ENCODE measurements at places on chromosomes 5 and 9.

GRCh38 chr5:147400126-147400809 is 109.6 kb downstream of the DPYSL3 start:
- DNase-seq: no peak

DNA sequence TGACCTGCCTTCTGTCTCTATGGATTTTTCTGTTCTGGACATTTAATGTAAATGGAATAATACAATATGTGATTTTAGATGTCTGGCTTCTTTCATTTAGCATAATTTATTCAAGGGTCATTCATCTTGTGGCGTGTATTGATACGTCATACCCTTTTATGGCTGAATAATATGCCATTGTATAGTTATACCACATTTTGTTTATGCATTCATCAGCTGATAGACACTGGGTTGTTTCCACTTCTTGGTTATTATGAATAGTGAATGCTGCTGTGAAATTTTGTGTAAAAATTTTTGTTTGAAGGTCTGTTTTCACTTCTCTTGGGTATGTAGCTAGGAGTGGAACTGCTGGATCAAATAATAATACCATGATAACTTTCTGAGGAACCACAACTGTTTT is 298.9 kb downstream of the CCDC171 start:
- no peak for DNase-seq

- DNase-seq: no peak
These were observed 54.0 kb upstream of the OLFM1 start for GRCh38 chr9:135033487-135033886.

DNA sequence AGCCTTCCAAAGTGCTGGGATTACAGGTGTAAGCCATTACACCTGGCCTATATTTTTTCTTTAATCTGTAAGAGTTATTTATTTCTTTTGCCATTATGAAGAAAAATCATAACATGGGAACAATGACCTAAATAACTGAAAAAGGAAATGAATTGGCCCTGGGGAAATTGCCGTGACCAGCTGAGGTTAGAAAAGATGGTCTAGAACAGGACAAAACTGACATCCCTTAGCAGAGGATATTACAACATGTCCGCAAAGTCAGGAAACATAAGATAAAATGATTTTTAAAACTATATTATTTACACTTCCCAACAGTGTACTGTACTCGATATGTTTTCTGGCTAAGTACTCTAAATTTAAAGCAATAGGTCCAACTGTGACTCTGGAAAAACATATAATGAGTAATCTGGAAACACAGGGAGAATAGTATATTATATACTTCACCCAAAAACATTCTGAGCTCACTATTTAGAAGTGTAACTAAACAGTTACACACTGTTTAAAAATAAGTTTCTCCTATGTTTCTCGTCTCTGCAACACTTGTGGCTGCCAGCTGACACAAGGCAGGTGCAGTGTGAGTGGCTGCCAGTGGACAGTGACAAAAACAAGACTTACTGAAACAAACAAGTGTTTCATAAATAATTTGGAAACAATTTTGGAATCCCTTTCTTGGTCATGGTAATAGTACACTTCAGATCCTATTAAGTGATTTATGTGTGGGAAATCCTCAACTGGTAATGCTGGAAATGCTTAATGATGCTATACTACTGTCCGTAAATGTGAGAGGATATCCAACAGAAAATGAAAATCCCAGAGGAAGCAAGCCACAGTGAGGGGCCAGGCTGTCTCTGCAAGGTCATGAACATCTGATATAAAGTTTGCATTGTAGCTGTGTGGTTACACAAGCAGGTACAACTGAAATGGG is 69.1 kb downstream of the C9orf85 start:
- DNase-seq: no peak

GRCh38 chr5:122656577-122656976 is 118.3 kb upstream of the SNX2 start:
- DNase-seq: no peak

GRCh38 chr9:90680534-90680933 is 37.9 kb upstream of the DIRAS2 start:
- DNase-seq: no peak

- DNase-seq: no peak
These were observed 1327.8 kb upstream of the WWC1 start for GRCh38 chr5:166963596-166963995.

DNA sequence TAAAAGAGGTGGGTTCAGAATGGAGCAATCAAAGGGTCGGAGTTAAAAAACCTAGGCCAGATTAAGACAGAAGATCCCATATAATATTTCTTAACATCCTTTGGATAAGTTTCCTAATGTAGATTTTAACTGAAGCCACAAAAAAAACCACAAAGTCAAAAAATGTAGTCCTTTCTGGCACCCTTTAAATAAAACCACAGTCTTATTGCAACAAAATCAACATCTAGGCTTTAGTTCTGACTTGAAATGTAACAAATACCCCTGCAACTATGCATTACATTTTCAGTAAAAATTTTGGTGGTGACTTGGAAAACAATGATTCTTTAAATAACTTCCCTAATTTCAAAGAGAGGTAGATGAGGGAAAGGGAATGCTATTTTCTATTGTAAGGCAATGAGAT is 109.2 kb downstream of the PSAT1 start:
- DNase-seq: no peak

Data from PC-9 (cell line).